ENCODE measurements at places on chromosomes 13 and 19.

DNA sequence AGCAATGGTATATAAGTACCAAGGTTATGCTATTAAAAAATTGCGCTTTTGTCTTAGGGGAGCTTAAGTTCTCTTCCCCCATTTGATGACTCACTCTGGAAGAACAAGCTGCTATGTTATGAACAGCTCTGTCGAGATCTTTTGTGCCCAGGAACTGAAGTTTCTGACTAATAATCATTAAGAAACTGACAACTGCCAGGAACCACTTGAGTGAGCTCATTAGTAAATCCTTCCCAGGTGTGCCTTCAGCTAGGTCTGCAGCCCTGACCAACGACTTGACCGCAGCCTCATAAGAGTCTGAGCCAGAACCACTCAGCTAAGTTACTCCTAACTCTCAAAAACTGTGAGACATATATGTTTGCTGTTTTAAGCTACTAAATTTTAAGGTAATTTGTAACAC, 147.8 kb downstream of the SLITRK6 start:
- ATAC-seq = no peak

- ATAC-seq = no peak
Measured at GRCh38 chr19:16042533-16043085, 33.7 kb upstream of the TPM4 start.

- ATAC-seq = peak; percentile 31
Measured at GRCh38 chr13:102968572-102969228, 97.5 kb downstream of the SLC10A2 start.

GRCh38 chr19:21485926-21486325, 19.5 kb upstream of the ZNF429 start:
- no peak for ATAC-seq

- ATAC-seq = peak; percentile 57
Measured at GRCh38 chr13:46288570-46289259, 77.0 kb downstream of the LRRC63 start.

DNA sequence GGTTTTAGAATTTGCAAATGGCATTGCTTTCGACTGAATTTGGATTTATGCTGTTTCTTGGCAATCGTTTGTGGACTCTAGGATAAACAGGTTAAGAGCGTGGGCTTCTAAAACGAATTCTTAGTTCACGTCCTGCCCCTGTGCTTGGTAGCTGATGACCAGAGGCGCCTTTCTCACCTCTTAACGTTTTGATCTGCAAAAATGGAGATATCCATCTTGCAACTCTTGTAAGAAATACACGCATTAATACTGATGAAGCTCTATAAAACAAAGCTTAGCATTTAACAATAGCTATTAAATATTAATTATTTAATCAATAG, 580 bp upstream of the KATNAL1 start:
- no peak for ATAC-seq

- ATAC-seq = peak; percentile 54
Measured at GRCh38 chr19:39704181-39705044, at the start of gene LGALS14. LGALS14 (plus strand) TSS chr19:39704481; CDS start chr19:39704529, 48 bp downstream.

DNA sequence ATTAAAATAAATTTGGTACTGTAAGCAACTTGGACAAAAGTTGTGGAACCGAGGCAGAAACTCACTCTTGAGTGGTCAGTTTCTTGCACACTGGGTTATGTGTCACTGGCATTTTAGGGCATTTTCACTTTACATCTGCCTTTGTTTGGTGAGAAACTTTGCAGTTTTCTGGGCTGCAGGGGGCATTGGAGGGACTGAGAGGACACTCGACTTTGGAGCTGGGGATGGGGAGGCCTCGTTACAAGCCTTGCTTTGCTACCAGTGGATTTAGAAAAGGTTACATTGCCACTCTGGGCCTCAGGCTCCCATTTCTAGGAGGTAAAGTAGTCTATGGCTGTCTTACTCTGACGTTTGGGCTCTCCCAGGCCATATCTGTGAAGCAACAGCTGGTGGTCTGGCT, 41.9 kb upstream of the ZNF536 start:
- no peak for ATAC-seq

All from stimulated activated memory B cell treated with anti-CD40 and anti-IgM and Interleukin-4, amounts not matched to agents 10 μg/mL and 1 μg/mL and 100 μg/mL, for 72 hours (primary cell).